Bone marrow (tissue), 2 donors: ENCODE measurements at places on chromosomes 7 and 10.

- DNase-seq = no peak
Observed at GRCh38 chr10:80356989-80357850, 639 bp downstream of the DYDC2 start.

DNA sequence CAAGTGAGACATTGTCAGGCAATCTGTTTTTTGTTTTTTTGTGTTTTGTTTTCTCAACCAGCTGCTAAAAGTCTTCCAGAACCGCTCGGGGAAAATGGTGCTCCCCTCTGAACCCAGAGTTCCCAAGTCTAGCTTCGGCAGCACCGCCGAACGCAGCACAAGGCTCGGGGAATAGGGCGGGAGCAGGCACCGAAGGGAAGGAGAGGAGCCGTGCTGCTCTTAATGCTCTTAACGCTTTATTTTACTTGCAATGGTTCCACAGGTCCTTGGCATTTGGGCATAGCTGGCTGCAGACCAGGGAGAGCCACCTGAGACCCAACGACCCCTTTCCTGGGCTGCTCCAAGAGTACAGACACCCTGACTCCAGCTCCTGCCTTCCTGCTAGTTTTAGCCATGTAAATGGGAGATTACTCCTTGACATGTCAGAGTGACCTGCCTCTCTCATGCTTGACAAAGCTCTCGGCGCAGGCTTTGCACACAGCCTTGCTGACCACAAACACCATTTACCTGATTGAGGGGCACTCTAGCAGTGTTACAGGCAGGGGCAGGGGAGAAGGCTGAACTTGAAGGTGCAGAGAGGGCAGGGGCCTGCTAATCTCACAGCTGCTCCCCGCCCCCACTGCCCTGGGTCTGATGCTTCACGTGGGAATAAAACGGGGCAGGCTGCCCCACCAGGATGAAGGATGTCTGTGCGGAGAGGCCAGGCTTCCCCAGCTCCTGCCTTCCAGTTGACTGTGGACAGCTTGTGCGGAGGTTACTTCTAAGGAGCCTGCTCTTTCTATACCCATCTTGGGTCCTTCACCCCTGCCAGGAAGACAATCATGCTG, 58.6 kb upstream of the EFCAB10 start:
- DNase-seq = no peak

GRCh38 chr7:20713792-20714191, 72.9 kb downstream of the SP8 start:
- DNase-seq = no peak

GRCh38 chr7:7857143-7857583, 111.4 kb upstream of the GLCCI1 start:
- DNase-seq = peak; percentile 89

DNA sequence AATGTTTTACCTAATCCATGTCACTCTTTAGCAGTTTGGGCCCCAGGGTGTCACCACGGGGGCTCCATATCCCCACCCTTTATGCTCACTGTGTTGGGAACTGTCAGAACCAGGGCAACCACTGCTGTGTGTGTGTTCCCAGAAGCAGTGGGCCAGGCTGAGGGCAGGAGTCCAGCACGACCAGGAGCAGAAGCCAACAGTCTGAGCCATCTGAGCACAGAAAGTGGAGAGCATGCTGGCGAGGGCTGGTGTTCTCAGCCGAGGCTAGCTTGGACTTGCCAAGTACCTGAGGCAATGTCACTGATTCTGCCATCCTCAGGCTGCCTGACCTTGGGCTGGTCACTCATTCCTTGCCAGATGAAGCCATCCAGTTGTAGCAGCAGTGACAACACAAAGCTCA, 285.0 kb downstream of the BMPER start:
- no peak for DNase-seq

DNA sequence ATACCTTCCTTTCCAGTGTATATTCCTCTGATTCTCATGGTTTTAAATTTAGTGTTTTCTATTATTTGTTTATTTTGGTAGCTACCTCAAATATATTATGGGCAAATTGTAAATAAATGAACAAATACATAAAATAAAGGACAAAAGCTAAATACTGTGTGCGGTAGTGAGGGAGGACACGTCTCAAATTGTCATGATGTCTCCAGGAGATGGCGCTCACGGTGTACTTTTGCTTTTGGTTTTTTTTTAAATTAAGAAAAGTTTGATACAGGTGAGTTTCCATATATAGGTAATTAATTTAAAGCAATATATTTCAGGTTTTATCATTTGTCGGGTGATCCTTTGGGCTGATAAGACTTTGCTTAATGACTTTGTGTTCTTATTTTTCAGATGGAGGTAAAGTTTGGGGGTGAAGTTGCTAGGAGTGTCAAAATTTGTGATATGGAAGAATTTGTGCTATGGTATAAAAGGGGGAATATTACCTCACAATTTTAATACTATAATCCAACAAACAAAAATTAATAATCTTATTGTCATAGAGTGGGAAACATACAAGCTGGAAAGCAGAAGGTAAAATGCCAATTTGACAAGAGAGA, 68.4 kb upstream of the TMEM229A start:
- no peak for DNase-seq

DNA sequence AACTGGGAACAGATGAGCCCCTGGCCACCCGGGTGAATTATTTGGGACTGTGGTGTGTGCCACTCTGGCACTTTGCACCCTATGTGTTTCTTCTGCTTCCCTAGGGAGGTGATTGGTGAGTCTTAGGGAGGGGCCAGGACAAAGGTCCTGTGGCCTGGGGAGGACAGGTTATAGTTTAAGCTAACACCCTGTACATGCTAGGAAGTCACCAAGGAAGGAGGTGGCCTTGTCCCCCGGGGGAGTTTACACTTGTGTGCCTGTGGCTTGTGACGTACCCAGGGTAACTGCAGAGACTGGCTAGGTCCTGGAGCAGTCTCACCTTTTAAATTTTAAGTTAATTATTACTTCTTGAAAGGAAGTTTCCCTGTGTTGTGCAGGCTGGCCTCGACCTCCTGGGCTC, 196.2 kb downstream of the BAMBI start:
- no peak for DNase-seq

GRCh38 chr10:20454331-20454730, 442.8 kb downstream of the NEBL start:
- no peak for DNase-seq

DNA sequence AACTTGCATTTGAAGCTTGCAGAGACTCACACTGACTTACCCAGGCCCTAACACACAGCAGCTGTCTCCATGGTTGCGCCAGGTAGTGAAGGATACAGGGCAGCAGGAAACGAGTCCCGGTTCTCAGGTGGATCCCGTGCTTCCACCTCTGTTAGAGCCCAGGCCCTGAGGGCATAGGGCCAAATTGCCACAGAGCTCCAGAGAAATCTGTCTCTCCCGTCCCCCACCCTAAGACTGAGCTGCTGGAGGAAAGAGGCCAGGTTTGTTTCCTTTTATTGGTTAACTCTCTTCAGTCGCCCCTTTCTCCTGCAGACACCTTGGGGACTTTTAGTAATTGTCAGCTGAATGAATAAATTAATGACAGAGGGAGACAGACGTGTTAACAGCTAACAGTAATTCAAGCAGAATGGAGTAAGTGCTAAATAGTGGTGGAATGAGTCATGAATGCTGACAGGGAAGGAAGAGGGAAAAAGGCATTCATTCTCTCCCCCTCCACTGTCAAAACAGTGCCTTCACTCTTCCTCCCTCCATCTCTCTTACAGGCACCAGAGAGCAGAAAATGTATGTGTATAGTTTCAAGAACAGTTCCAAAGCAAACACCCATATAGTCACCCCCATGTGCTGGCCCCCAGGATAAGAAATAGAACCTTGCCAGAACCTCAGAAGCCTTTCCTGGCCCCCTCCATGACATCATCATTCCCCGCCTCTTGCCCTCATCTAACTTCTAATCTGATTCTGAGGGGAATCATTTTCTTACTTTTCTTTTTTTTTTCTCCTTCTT, 16.8 kb upstream of the DLG5 start:
- DNase-seq = no peak

GRCh38 chr10:125568156-125568555, 114.8 kb downstream of the TEX36 start:
- no peak for DNase-seq

DNA sequence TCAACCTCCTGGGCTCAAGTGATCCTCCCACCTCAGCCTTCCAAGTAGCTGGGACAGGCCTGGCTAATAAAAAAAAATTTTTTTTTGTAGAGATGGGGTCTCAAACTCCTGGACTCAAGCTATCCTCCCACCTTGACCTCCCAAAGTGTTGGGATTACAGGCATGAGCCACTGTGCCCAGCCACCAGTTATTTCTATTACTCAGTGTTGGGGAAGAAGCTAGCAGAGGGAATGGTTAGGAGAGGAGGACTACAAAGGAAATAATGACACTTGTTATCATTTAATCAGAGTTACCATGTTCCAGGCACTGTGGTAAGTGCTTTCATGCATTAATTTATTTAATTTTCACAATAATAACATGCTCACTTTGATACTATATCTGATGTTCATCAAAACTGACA, 17.6 kb upstream of the BTRC start:
- DNase-seq = no peak

- DNase-seq = no peak
Observed at GRCh38 chr10:52757773-52758172, 14.8 kb downstream of the MBL2 start.

DNA sequence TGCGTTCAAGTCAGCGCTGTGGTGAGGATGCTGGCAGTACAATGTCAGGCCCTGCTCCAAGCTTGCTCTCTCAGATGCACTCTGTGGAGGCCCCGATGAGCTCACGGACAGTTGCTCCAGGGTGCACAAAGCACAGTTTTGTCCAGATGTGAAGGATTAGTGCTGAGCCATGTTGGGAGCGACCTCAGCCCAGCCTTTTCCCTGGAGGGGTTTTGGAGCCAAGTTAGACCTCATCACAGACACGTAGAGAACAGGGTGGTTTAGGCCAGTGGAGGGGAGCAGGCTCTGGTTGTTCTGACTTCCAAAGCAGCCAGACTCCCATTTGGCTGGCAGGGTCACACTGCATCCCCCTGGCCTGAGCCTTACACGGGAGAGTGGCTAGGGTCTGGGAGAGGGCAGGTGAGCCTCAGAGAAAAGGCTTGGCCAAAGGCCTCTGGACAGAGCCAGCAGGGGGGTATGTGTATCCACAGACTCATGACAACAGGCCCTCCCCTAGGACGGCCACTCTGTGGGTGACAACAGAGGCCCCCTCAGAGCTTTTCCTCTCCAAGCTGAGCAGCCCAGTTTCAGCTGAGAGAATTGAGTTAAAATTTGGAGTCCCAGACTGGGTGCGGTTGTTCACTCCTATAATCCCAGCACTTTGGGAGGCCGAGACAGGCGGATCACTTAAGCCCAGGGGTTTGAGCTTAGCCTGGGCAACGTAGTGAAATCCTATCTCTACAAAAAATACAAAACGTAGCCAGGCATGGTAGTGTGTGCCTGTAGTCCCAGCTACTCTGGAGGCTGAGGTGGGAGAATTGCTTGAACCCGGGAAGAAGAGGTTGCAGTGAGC, 4.7 kb downstream of the PLAC9 start:
- no peak for DNase-seq

DNA sequence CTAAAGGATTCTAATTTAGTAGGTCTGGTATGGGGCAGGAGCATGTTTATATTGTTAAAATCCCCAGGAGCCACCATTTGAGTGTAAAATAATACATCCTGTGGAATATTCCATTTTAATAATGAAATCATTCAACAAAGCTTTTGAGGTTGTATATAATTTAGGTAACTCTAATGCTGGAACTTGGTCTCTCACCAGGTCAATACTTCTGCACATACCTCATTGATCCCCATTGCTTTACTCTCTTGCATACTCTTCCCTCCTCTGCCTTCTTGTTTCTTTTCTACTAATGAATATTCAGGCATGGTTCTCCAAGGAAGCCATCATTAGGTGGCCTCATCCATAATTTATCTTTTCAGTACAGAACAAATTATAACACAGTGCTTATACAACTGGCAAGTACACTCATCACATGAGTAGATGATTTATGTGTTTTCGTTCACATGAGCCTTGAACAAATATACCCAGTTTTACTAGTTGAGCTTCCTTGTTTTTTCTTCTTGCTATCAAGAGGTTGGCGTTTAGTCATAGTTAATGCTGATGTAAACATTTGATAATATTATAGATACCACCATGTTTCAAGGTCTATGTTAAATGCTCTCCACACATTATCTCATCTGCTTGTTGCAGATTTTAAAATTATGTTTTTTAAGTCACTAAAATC, 7.2 kb downstream of the PALS2 start:
- no peak for DNase-seq

DNA sequence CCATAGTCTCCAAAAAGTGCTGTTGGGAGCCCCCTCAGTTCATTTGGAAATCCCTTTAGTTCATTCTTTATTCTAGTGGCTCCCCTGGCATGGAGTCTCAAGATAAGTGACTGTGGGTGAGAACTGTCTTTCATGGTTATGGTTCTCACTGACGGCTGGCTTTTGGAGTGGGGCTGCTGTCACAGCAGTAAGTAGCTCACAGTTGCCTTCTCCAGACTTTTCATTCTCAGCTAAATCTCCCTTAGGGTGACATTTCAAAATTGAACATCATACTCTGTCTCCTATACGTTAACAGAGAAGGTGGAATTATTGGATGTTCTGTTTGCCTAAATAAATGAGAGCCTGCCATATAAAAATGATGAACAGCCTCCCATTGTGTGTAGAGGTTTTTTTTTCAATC, 58.7 kb downstream of the PLPP4 start:
- no peak for DNase-seq

- DNase-seq = no peak
Observed at GRCh38 chr10:67969875-67970274, 85.4 kb downstream of the SIRT1 start.

DNA sequence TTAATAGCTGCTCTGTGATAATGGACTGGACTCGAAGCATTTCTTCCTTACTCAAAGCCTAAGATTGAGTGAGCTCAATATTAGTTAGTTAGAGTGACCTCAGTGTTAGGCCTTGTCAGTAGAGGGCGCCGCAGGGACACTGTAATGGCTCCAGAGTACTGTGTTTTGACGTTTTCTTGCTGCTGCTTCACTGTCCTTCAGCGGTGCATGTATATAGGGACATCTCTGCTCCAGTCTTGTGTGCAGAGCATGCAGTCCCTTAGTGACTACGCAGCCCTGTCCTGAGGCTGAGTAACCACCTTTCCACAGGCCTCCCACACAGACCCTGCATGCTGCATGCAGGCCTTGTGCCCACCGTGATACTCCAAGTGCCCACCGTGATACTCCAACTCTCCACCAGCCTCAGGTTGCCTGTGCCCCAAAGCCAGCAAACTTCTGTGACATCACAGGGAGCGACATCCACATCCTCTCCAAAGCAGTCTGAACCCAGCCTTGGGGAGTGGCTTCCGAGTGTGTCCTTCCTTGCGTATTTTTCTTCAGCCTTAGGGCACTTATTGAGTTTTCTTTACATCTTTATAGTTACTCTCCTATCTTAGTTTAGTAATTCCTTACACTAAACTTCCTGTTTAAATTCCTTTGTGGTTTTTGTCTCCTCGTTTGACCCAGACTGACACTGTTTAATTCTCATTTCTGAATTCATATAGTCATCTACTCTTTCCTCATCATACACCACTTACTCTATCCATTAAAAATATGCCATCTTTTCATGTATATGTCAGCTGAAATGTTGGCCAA, 118.2 kb downstream of the JAZF1 start:
- DNase-seq = no peak

GRCh38 chr10:76918106-76918505, 719.5 kb downstream of the KCNMA1 start:
- DNase-seq = no peak

GRCh38 chr7:157460721-157461120, 123.9 kb downstream of the DNAJB6 start:
- no peak for DNase-seq

- no peak for DNase-seq
Observed at GRCh38 chr10:98088186-98088971, 46.1 kb upstream of the R3HCC1L start.
